Activated T-helper 2 cell treated with anti-CD3 and anti-CD28 coated beads, Interferon-gamma antibody, Interleukin-2, Interleukin-4, amounts not matched to agents 10 μg/mL and 5 μg/mL and 100 μg/mL, durations not matched to agents 14 hours and 24 hours and 36 hours (primary cell): ENCODE measurements at places on chromosomes 1 and 21. TPM values are rescaled to one million over a fixed set of nuclear protein-coding genes. Genes with fewer than 3 reads are reported as not detected.

DNA sequence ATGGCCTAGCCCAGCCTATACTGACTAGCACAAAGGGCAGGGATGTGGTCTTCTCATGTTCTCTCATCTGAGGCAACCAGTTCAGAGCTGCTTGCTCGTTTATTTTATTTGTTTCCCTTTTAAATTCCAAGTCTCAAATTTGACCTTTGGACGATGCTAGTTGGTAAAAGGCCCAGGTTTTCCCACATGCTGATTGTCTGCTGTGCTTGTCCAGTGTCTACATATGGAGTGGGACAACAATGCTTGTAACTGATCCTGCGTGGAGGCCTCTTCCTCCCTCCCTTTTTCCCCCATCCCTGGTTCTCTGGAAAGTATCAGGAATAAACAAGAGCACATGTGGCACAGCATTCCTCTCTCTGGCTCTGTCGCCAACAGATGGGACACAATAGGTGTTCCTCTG is 34.0 kb upstream of the BEND5 start:
- DNase-seq: no peak

DNA sequence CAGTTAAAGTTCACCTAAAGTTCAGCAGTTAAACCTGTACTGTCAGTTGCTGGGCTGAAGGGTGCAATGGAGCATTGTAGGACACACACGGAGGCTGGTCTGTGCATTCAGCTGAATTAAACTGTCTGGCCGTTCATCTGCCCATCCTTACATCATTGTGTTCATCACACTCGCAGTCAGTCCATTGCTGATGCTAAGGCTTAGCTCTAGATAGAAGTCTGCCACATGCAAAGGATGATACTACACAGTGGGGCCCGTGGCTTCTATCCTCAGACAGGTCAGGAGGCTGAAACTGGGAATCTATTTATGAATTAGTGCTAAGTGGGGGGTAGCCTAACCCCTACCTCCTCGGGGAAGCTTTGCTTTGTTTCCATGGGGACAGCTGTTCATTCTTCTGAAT is 60.4 kb downstream of the CNIH3 start:
- DNase-seq: no peak

GRCh38 chr21:17823846-17824245 is 4.7 kb upstream of the C21orf91 start:
- no peak for DNase-seq

- no peak for DNase-seq
These were observed 133.3 kb upstream of the C1orf105 start for GRCh38 chr1:172287208-172287607.

ESPN gene
- 0.87 and 1.0 TPM in 2 replicates for total RNA-seq

MROH7 gene
- total RNA-seq: 0.16 TPM in 2 replicates

- no peak for DNase-seq
These were observed 185.1 kb upstream of the CAMK1G start for GRCh38 chr1:209398313-209398991.

DNA sequence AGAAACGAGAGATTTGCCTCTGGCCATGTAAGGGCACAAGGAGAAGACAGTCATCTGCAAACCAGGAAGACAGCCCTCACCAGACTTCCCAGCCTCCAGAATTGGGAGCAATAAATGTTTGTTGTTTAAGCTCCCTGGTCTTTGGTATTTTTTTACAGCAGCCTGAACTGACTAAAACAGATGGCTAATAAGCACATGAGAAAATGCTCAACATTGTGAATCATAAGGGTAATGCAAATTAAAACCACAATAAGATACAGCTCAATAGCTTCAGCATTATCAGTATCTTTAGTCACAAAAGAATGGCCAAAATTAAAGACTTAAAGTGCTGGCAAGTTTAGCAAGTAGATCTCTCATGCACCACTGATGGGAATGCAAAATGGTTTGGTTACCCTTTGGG is 11.7 kb downstream of the UBE2G2 start:
- no peak for DNase-seq

GRCh38 chr1:115274467-115274866 is 63.6 kb downstream of the NGF start:
- DNase-seq: no peak
